Activated T-helper 1 cell treated with anti-CD3 and anti-CD28 coated beads, Interleukin-2, amount 50 U/mL, for 16 hours (primary cell): ENCODE measurements at places on chromosomes 1 and 21.

- DNase-seq: no peak
These were observed 12.1 kb upstream of the SLC45A3 start for GRCh38 chr1:205692423-205692822.

DNA sequence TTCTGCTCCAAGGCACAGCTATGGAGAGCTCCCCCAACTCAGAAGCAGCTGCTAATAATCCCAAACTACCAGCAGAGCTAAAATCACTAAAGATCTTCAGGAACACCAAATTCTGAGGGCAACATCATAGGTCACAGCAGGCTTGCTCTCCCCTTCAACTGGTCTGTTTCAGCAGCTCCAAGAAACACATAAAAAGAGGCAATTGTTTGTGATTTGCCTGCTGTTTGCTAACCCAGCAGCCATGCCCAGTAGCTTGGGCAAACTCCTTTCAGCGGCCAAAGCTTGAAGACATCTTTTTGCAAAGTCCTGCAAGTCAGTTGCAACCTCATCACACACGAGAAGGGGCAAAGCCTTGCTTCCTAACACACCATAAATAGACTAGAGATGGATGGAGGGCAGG is 8.9 kb downstream of the ERI3 start:
- DNase-seq: no peak

DNA sequence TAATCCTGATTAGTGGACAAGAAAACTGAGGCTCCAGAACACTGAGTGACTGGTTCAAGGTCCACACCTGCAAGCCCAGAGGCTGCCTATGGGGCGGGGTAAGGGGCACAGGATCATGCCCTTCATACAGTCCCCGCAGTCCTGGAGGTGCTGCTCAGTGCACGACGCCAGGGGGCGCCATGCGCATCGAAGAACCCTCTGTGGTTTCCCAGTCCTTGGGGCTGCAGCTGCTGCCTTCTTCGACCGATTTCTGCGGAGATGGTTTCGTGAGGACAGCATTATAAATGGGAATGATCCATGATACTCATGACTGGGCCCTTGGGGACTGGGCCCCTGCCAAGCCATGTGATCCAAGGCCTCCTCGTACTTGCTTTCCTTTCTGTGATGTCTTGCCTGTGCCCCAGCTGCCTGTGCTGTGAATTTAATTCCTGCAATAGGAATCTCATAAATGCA is 37.1 kb upstream of the ARHGEF10L start:
- DNase-seq: no peak

- DNase-seq: no peak
These were observed 99.1 kb downstream of the CLEC20A start for GRCh38 chr1:178397678-178398077.

GRCh38 chr1:41498391-41498790 is 13.9 kb upstream of the EDN2 start:
- no peak for DNase-seq

DNA sequence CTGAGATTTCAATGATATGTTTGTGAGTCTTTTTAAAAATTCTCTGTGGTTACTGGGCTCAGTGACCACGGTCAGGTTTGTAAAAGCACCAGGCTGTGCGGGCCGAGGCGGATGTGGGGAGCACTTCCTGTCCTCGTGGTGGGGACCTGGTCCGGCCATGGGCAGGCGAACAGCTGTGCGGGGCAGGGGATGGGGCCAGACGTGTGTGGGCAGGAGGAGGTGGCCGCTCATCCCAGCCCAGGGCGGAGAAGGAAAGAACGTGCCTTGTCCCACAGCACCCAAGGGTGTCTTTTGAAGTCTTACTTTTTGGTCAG is 5.2 kb upstream of the OXCT2 start:
- DNase-seq: no peak

- DNase-seq: peak; percentile 48
These were observed 810 bp downstream of the SLC19A1 start for GRCh38 chr21:45541221-45542039.

GRCh38 chr1:19205845-19206244 is 4.2 kb downstream of the UBR4 start:
- DNase-seq: no peak

GRCh38 chr1:3630914-3631313 is 6.1 kb downstream of the TPRG1L start:
- no peak for DNase-seq

GRCh38 chr1:47533793-47534328 is 96.0 kb downstream of the FOXD2 start:
- DNase-seq: no peak

DNA sequence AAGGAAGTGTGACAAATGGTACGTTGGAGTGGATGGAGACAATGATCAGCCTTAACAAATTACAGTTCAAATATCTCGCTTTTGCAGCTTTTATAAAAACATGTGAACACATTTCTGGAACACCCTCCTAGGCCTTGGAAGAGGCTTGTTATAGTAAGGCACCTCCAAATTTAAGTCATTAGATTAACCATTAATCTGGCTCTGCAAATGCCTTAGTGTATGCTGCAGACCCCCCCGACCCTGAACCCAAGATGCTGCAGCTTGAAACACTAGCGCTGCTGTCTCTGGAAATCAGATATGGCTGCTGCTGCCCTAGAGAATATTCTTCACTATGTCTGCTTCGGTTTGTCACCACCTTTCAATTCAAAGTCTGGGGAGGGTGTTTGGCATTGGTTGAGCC is 196.4 kb downstream of the MIS18A start:
- DNase-seq: no peak

DNA sequence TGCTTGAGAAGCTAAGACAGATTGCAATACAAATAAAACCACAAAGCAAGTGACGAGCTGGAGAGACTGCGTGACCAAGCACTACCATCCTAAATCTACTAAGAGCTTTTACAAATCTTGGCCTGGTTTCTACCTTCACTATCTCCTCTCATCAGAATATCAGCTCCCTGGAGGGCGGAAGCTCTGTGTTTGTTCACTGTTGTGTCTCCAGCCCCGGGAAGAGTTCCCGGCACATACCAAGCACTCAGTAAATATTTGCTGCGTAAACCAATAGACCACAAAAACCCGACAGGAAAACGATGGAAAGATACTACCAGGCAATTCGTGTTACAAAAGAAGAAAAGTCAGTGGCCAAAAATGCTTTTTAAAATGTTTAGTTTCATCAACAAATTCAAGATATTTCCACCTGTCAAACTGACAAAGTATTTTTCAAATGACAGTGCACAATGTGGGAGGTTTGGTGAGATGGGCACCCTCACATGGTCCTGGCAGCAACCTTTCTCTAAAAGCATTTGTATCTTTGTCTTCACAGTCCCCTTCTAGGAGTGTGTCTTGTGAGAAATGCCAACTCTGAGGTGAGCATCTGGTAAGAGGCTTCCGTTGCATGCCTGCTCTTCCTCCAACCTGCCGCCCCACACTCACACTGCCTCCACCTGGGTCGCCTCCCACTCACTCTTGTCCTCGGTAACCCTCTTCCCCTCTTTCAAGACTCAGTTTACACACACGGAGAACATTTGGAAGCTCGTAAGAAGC is 34.7 kb downstream of the SLC1A7 start:
- no peak for DNase-seq

DNA sequence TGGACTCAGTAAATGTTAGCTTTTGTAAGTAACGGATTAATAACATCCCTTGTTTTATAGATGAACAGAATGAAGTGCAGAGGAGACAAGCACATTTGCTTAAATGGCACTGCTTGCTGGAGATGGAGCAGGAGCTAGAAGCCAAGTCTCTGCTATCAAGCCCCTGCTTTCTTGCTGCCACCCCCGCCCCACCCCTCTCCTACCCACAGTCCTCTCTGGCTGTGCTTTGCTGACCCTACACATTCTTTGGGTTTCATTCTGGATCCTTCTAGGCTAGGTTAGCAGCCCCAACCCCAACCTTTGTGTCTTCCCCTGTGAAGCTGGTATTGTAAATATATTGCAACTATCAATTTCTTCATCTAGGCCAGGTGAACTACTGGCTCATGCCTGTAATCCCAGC is 77.5 kb upstream of the CAPZB start:
- no peak for DNase-seq

DNA sequence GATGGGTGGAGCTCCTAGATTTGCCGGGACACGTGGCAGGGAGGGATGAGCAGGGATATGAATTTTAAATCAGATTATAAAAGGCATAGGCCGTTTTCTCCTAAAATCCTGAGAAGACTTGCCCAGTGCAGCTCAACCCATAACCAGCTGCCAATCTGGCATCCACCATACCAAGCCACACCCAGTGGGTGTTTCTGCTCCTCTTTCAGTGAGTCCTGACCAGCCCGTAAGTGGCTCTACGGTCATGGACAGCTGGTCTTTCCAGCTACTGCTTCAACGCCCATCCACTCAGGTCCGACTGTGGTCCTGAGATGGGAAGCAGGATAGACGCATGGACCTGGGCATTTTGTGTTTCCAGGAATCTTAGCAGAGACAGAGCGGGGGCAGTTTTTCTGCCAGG is 107.2 kb downstream of the LAMC2 start:
- DNase-seq: no peak

- DNase-seq: no peak
These were observed 109.5 kb upstream of the JUN start for GRCh38 chr1:58893257-58893869.

DNA sequence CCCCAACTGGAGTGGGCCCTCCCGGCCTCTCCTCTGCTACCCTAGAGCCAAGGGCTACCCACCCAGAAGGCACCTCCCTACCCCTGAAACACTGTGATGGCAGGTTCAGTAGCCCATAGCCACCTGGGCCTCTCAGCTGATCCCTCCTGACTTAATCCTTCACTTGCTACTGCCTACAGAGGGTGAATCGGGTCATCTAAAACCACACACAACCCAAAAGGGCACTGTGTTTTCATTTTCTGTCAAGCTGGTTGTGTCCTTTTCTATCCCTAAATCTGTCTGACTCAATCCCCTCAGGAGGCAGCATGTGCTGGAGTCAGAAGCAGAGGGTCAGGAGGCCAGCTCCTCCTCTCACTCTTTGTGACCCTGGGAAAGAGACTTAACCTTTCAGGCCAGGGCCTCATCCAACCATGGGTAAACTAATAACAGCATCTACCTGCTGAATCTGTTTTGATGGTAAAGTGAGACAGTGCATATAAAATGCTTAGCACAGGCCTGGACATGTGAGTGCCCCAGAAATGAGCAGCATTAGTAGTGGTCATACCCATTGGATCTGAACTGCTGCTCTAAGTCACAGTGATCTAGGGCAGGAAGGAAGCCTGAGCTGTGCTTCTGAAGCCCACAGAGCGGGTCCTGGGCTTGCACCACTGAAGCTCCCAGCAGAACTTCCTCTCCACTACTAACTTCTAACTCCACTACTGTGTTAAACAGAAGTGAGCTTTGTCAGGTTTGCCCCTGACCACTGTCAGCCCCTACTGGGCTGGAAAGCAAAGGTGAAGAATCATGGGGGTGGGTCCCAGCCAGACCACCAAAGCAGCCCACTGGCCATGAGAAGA is 11.0 kb downstream of the PMVK start:
- DNase-seq: no peak

GRCh38 chr1:12290828-12291227 is 61.0 kb downstream of the VPS13D start:
- DNase-seq: no peak

GRCh38 chr1:31797216-31797615 is 18.6 kb downstream of the SPOCD1 start:
- no peak for DNase-seq

DNA sequence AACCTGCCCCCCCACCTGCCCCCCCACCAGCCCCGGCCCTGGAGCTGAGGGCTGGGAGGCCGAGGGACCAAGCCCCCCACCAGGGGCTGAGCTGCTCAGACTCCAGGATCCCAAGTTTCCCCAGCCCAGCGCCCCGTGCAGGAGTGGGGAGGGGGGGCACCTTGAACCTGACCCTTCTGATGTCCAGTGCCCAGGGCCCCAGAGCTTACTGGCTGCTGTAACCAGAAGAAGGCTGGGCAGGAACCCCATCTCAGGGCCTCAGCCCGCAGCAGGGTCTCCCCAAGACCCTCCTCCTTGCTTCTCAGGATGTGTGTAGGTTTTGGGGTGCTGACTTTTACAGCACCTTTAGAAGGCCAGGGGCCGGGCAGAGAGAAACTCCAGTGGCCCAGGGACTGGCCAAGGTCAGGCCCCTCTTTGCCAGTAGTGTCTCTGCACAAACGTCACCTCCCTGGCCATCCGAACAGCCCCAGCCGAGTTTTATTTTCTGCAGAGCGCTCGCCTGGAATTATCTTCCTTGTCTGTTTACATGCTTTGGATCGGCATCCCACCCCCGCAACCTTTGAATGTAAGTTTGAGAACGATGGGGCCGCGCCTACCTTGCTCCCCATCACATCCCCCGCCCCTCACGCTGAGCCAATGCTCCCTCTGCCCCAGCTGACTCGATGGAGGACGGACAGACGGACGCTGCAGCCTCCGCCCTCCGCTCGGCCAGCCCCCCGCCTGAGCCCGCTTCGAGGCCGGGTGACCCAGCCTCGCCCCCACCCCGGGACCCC is 70.1 kb upstream of the CASZ1 start:
- DNase-seq: no peak

- no peak for DNase-seq
These were observed 27.4 kb downstream of the RSPH1 start for GRCh38 chr21:42468491-42469131.

- no peak for DNase-seq
These were observed 59.3 kb upstream of the GJB5 start for GRCh38 chr1:34695580-34695979.

DNA sequence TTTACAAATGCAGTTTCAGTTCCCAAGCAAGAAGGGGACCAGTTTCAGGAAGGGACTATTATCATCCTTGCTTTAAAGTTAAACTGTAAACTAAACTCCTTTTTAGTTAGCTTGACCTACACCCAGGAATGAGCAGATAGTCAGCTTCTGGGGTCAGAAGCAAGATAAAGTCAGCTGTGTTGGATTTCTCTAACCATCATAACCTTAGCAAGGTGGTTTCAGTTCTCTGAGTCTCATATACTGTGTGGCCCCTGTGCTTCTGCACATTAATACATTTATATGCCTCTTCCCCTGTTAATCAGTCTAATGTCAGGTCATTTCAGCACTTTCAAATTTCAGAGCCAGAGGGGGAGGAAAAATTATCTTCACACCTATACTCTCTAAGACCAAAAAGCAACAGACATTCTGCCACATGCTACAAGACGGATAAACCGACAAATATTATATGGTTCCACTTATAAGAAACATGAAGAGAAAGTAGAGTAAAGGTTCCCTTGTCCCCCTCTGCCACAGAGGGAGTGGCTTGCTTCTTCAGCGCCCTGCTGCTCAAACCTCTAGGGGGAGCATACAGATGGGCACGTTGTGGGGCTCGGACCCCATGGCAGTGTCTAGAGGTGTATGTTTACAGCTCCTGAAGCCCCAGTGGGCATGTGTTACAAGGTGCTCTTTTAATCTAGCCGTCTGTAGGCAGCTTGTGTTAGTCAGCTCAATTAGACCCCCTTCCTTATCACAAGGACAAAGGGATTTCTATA is 89.1 kb downstream of the SMYD3 start:
- DNase-seq: no peak

- no peak for DNase-seq
These were observed 18.2 kb upstream of the KCNK2 start for GRCh38 chr1:215064327-215064726.

- no peak for DNase-seq
These were observed 163.9 kb downstream of the LRRC40 start for GRCh38 chr1:70041317-70042045.

GRCh38 chr1:193658691-193659090 is 472.3 kb upstream of the B3GALT2 start:
- DNase-seq: no peak

GRCh38 chr1:28074892-28075511 is 13.4 kb downstream of the EYA3 start:
- no peak for DNase-seq

GRCh38 chr1:58401991-58402390 is 144.5 kb downstream of the OMA1 start:
- no peak for DNase-seq
